ENCODE measurements at places on chromosomes 3 and 15.

- no peak for DNase-seq
Measured at GRCh38 chr3:131983689-131984088, 51.1 kb downstream of the CPNE4 start.

DNA sequence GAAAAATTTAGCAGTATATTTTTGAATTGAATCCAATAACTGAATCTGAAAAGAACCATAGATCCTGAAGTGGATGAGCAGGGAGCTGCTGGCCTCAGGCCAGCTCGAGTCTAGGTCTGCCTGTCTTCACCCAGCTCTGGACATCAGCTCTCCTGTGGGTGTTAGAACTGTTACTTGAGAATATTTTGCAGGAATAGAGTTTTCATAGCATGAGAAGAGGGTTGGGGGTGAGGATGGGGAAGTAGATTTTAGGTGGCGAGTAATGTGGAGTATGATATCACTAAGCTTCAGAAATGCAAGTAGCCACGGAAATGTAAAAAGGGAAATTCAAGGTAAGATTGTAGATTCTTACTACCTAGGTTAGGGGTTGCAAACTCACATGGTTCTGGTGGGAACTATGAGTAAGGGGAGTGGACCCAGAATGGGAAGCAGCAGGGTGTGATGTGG, 6.2 kb downstream of the RAB8B start:
- no peak for DNase-seq

- DNase-seq, result no peak
Measured at GRCh38 chr3:182618085-182618732, 175.1 kb upstream of the ATP11B start.

- DNase-seq, result no peak
Measured at GRCh38 chr3:181056136-181056732, 66.7 kb upstream of the DNAJC19 start.

- no peak for DNase-seq
Measured at GRCh38 chr3:67001086-67001861, 3.2 kb downstream of the KBTBD8 start.

DNA sequence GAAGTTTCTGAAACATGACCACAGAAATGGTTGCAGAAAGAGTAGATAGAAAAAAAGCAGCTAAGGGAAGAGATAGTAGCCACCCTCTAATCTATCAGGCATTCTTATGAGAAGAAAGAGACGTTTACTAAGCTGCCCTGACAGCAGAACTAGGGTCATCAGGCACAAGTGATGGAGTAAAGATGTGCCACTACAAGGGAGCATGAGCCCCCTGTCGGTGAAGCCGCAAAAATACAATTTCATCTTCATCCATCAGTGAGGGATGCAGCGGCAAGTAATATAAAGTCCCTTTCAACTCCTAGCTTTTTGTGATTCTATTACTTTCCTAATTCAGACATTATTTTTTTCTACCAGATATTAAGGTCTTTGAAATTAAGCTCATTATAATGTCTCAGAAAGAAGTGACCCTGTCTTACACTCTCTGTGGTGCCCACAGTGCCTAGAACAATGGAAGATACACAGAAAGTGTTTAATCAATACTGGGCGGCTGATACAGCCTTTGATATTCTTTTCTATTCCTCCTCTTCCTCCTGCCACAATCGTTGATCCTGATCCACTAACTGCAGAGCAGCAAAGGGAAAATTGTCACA, 651.6 kb downstream of the NTRK3 start:
- no peak for DNase-seq

DNA sequence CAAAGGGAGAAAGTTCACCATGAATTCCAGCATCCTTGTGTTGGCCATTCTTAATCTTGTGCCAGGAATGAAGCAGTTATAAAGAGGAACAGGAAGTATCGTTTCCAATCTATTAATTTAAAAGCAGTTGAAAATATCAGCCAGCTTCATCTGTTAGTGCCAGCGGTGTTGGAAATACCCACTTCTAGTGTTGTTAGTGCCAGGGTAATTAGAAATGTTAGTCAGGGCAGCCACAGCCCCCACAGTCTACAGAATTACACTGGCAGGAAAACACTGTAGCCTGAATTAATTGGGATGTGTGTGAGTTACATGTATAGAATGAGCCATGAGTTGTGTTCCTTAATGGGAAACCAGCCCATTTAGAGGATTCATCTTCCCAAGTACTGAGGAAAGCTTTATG, 127.8 kb downstream of the GHSR start:
- no peak for DNase-seq

DNA sequence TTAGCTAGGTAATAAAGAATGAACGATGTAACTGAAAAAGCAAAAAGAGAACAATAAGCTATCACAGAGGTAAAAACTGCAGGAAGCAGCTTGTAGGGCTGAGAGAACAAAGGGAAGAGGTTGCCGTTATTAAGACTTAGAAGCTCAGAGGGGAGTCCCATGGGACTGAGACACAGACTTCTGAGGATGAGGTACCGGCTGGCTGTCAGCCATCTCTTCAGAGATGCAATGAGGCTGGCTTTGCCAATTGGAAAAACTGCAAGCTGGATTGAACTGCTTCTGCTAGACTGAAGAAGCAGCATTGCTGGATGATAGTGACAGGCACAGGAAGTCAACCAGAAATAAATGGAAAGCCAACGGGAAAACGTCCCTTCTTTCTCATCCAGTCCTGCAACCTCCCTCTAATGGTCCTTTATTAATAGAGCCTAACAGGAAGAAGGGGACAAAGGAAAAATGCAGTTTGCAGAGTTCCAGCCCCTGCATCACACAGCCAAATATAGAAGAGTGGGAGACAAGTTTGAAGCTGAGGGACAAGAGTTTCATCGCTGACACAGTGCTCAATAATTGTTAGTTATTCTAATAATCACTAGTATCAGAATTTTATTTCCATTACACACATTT, 21.1 kb upstream of the KLHL6 start:
- no peak for DNase-seq

DNA sequence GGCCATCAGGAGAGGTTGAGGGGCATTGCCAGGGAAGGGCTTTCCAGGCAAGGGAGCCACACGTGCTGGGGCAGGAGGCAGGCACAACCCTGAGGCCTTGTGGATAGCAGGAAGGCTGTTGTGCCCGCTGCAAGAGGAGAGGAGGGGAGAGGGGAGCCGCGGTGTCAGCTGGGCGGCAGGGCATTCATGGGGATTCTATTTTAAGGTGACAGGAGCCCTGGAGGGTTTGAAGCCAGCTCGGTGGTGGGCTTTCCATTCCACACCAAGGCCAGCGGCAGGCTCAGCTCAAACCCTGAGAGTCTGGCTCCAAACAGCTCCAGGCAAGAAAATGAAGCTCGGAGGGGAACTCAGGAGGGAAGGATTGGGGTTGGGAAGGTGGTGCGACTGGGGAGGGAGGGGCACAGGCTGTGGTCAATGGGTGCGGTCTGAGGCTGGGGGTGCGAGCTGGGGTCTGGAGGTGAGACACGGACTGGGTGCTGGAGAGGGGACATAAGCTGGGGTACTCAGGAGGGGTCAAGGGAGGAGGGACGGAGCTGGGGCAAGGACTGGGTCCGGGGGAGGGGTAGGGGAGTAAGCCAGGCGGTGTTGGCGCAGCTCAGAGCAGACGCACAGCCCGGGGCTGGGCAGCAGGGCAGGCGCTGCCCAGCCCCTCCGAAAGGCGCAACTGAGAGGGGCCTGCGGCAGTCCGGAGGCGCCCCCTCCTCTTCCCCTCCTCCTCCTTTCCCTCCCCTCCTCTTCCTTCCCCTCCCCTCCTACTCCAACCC, 43.4 kb downstream of the TPRA1 start:
- no peak for DNase-seq

DNA sequence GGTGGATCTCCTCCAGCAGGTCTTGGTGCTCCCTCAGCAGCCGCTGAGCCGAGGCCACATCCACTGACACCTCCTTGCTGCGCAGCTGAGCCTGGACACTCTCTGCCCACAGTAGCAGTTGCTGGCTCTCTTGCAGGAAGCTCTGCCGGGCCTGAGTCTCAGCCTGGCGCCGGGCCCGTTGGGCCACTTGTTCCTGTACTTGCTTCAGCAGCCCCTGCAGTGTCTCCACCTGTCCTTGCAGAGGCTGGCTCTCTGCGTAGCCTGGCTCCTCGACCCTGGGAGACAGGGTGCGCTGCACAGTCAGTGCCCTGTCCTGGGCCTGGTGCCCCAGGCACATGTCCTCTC, 15.5 kb downstream of the SPTBN5 start:
- no peak for DNase-seq

- DNase-seq, result no peak
Measured at GRCh38 chr3:14246414-14246813, 67.8 kb downstream of the LSM3 start.

DNA sequence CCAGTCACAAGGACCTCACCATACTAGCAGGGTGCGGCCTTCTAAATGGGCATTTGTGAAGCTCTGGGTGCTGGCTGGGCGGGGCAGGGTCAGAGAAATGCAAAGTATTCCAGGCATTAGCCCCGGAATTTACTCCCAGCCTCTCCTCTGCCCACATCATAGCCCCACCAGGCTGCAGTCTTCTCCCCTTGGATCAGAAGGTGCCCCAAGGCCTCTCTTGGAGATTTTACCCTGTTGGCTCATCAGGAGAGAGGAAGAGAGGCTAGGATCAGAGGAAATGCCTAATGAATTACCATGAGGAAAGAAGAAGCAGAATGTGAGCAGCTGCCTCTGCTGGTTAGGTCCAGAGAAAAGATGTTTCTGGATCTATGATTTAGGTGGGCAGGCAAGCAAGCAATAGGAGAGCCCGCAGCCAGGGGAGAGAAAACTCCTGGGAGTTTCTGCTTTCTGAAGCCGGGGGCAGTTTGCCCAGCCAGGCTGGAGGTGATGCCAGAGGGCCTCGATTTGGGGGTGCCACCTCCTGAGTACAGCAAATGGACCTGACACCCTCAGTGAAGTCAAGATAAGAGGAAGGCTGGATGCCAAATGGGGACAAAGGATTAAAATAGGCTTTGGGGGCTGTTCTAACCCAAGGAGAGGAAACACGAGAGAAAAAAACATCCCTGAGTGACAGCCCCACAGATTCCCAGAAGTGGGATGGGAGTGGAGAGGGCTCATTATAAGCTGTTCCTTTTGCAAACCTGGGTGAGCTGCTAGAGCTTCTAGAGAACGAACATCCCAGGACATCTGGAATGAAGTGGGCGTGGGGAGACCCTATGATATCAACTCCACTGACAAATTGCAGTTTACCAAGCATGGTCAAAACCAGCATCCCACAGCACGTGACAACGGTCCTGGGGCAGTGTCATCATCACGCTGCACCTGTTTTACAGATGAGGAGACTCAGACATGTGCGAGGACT, 65.4 kb downstream of the BDH1 start:
- DNase-seq, result peak; percentile 45

DNA sequence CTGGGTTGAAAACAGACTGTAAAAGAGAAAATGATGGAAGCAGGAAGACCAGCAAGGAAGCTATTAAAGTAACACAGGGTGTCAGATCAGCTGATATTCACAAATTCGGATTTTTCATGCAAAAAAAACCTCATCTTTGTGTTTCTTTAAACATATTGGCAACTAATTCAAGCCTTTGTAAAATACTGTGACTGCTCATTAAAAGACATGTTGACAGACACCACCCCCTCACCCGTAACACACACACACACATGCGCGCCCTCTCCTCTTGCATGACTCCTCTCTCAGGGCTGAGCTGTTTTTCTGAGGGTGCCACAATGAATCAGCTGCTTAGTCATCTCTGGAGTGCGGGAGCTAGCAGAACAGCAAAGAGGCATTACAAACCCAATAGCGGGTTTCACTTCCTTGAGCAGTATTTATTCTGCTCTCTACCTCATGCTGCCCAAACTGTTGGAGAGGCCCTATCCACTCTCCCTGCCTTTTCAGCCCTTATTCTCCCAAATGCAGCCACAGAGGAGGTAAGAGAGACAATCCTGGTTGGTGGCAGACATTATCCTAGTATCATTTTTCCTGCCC, 35.8 kb upstream of the CCDC80 start:
- peak; percentile 57 for DNase-seq

- DNase-seq, result no peak
Measured at GRCh38 chr3:11727207-11727606, 83.5 kb upstream of the VGLL4 start.

DNA sequence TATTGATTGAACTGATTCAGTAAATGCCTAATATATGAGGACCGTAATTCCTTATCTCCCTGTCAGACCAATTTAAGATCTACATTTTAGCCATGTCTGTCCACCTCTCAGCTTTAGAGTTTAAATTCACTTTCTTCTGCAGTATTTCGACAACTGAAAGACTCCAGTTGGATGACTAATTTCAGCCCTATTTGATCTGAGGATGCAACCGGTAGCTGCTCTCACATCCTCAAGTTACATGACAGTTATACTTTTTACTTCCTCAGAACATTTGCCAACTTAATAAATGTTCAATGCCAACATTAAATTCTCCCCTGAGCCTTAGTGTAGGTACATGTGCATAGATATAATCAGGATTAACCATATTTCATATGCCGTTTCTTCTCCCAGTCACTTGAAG, 2.5 kb upstream of the HHLA2 start:
- no peak for DNase-seq

DNA sequence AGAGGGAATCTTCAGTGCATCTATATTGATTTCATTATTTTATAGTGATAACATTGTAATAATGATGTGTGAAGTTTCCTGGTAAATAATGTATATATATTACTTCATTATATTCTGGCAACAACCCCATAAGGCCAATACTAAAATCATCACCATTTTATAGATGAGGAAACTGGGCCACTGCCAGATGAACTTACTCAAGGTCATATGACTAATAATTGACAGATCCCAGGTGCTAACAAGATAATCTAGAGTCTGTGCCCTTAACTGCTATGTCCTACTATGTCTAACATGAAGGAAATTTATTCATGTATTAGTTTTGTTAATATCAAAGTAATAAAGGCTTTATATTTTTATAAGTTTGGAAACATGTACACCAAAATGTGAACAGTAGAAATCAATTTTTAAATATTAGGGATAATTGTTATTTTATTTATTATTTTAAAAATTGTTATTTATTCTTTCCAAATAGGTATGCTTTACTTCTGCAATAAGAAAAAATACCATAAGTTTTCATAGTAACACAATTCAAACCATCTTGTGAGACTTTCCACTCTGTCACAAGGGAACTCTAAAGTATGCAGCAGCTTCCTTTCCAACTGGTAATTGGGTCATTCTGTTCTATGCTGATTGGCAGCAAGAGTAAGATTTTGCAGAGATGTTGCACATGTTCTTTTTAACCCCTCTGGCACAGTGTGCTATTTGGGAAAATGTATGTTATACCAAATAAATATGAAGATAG, 90.8 kb upstream of the CMC1 start:
- no peak for DNase-seq

- no peak for DNase-seq
Measured at GRCh38 chr3:120416868-120417267, 33.9 kb downstream of the FSTL1 start.

DNA sequence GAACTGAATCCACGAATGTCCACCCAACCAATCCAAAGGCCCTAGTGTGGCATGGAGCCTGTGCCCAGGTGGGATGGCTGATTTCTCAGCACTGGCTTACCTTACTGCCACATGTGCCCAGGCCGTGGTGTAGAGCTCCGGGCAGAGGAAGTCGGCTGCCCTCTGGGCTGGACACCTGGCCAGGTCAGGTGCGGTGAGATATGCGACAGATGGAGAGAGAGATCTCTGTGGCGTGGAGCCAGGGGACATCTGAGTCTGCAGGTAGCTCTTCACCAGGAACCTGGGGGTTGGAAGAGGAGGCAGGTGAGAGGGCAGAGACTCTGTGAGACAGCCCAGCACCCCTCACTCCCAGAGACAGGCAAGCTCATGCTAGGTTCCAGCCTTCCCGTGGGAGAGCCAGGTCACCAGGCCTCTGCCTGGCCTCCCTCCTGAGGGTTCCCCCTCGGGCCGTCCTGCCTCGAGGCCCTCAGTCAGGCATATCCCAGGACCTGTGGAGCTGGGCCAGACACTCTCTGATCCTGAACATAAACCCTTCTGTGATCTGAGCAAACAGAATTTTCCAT, 12.6 kb downstream of the ACOX2 start:
- DNase-seq, result no peak
